ENCODE measurements at places on chromosomes 1 and 21.
A peak's percentile ranks its signal among the peaks of the same experiment; 100 is the strongest.

- DNase-seq, result no peak
Measured at GRCh38 chr21:29730281-29730680, 209.5 kb downstream of the GRIK1 start.

- DNase-seq, result no peak
Measured at GRCh38 chr1:55636696-55637095, 421.5 kb upstream of the USP24 start.

DNA sequence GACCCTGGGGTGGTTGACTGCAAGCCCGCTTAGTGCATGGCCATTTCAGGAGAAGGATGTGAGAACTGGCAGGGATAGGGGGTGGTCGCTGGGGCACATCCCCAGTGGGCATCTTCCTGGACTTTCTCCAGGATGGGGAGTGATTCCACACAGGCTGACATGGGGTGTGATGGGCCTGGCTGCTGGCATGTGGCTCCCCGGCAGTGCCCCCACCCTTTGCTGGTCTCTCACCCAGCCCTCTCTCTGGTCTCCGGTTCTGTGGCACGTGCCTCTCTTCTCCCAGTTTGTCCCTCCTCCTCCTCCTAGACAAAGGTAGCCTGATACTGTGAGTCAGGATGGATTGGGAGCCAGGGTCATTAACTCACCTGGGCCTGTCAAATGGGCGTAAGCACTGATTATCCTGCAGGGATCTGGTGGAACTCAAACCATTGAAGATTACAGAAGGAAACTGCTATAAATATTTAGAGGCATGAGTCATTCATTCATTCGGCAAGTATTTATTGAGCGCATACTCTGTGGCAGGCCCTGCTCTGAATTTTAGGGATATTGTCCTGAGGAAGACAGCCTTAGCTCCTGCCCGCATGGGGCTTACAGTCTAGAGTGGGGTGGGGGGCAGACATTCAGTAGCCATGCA, 23.6 kb upstream of the EPS8L3 start:
- DNase-seq, result no peak

- peak; percentile 76 for DNase-seq
Measured at GRCh38 chr1:78303620-78304019, 187.2 kb upstream of the PTGFR start.

DNA sequence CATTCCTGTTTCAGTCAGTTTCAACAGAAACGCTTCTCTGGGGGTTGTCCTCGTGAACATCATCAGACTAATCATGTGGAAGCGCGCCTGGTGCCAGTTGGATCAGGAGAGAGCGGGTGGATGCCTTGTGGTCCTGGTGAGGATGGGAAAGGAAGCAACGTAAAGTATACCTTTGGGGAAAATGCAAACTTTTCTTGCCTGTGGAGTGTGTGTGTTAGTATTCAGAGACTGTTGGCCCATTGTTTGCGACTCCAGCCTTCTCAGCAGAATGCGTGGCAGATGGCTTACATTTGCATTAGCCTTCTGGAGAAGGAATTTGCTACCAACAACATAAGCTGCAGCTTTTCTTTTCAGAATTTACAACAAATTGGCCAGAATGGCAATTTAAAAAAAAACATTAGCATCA, 173.9 kb downstream of the RWDD3 start:
- no peak for DNase-seq

DNA sequence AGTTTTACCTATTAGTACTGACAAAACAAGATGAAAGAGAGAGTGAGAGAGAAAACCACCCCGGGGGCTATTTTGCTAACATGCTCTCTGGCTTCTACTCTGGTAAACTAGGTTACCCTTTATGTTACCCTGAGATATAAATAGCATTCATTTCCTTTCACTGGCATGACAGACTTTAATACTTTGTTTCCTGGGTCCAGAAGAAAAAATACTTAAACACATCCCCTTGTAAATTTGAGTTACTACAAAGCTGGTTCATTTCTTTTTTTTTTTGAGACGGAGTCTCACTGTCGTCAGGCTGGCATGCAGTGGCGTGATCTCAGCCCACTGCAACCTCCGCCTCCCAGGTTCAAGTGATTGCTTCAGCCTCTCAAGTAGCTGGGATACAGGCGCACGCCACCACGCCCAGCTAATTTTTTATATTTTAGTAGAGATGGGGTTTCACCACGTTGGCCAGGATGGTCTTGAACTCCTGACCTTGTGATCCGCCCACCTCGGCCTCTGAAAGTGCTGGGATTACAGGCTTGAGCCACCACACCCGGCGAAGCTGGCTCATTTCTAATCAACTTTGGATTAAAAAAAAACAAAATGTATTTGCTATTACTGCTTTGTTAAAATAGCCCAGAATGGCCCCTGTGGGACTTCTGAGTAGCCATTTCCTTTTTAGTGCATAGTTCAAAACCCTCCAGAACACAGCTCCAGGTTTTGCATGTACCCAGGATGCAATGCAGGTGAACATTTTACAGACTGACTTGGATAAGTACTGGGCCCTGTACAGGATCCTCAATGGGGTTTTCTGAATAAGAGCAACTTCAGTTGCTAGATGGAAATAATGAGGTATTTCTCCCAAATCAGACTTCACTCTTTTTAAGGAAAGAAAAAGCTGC, 20.6 kb downstream of the INPP5B start:
- no peak for DNase-seq

GRCh38 chr1:225484657-225485214, 56.9 kb upstream of the LBR start:
- no peak for DNase-seq
